Activated CD4-positive, alpha-beta T cell treated with anti-CD3 and anti-CD28 coated beads, Interleukin-2, amount 50 U/mL, for 4 hours (primary cell): ENCODE measurements at places on chromosomes 6 and 20.

- no peak for DNase-seq
These were observed 78.3 kb upstream of the SRSF6 start for GRCh38 chr20:43379239-43379917.

GRCh38 chr6:18748314-18748713, 361.2 kb downstream of the RNF144B start:
- DNase-seq = no peak

DNA sequence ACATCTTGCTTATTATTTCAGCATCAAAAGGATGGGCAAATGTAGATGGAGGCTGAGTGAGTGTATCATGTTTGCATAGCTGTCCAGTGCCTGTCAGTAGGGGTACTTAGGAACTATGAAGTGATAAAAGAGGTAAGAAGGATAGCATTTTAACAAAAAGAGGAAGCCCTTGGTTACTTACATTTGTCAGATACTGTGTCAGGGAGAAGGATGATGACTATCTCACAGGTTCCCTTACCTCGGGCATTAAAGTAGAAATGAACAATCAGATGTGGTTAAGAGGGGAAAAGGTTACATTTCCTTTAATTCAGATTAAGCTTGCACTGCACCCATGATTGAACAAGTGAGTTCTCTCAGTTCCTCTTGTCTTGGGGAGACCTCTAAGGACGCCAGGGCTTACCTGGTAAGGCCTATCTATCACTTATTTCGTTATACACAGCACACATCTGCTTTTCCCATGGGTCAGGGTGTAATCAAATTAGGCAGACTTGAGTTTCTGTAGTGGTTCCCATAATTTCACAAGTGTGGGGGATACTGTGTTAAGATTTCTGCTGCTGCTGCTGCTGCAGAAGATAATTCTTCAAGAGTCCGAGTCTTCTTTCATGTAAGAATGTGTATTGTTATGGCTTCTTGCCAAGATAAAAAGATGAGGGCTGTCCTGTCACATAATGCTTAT, 4.5 kb downstream of the FOXO3 start:
- no peak for DNase-seq

GRCh38 chr6:50390416-50390815, 322.9 kb upstream of the TFAP2D start:
- DNase-seq = no peak

- DNase-seq = no peak
These were observed 35.0 kb upstream of the BTBD3 start for GRCh38 chr20:11882651-11883050.

DNA sequence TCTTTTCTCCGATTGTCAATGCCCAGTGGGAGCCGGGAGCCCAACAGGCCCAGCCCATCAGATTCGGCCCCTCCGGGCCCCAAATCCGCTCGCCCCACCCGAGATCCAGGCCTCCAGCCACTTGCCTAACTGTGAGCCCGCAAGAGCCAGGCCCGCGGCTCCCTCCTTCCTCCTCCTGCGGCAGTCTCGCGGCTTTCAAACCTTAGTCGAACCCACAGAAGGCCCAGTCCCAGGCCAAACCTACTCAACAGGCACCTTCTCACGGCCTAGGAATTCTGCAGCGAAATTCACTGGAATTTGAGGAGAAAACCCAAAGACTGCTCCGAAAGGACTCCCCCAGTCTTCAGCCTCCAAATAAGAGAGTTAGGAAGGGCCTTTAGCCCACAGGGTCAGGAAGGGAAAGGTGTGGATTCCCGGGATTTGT, 2.8 kb upstream of the TFAP2A start:
- no peak for DNase-seq

- no peak for DNase-seq
These were observed 23.3 kb downstream of the NRSN1 start for GRCh38 chr6:24149296-24149695.

DNA sequence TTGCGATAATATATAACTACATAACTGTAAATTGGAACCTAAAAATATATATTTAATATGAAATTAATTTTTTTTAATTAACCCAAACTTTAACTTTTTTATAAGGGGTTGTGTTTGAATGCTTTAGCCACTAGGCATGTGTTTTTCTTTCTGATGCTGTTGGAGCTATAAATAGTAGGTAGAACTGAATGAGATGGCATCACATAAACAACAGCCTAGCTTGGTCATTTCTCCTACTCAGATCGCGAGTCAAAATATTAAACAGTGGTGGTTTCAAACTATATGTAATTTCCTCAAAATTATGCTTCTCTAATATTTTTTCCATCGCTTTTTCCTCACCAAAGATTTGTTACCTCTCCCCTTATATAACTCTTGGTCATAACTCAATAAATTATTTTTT, 243.2 kb downstream of the ARID1B start:
- DNase-seq = no peak

DNA sequence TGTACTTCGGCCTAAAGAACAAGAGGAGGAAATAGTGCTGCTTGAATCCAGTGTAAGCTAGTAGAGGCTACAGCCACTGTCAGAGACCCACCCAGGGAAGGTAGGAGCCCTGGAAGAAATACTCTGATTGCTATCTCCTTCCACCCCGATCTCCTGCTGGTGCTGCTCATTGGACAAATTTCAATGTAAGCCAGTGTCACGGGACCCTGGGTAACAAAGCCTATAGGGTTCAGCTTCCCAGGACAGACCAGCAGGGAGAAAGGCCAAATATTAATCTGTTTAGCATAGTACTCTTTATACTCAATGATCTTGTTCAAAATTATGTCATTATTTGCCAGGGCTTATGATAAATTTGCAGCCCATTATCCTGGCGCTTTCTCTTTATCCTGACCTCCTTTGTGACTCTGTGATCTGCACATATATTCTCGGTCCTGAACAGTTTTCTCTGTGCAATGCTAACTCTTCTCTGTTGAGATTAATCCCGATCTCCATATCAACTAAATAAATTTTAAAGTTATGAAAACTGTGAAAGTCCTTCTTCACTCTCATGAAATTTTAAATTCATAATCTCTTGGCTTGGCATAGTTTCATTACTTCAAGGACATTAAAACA, 218.8 kb upstream of the PREP start:
- DNase-seq = no peak

DNA sequence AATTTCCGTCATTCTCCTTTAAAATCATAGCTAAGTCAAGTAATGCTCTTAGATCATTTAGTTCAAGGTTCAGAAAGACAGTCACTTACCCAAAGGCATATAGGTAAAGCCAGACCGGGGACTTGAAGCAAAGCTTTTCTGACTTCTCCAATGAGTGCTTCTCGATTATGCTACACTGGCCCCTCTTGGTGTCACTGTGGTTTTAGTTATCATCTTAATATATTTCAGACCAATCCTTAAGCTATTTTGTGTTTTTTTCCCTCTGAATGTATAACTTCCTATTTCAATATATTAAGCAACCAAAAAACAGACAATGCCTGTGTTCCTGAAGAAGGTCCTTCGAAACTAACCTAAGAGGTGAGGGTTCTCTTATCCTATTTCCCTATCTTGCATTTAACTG, 3.9 kb downstream of the PRDM1 start:
- no peak for DNase-seq
